ENCODE measurements at places on chromosomes 11 and 22.

DNA sequence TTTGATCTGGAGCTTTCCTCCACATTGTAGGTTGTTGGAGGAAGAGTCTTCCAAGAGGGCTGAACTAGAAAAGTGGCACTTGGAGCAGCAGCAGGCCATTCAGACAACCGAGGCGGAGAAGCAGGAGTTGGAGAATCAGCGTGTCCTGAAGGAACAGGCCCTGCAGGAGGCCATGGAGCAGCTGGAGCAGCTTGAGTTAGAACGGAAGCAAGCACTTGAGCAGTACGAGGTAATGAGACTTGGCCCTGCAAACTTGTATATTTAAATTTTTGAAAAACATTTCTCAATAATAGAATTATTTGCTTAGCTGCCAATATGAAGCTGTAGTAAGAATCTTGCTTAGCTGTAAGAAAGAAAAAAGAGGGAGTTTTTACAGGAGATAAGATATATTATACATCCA is 84.0 kb downstream of the SWAP70 start:
- DNase-seq, result no peak

DNA sequence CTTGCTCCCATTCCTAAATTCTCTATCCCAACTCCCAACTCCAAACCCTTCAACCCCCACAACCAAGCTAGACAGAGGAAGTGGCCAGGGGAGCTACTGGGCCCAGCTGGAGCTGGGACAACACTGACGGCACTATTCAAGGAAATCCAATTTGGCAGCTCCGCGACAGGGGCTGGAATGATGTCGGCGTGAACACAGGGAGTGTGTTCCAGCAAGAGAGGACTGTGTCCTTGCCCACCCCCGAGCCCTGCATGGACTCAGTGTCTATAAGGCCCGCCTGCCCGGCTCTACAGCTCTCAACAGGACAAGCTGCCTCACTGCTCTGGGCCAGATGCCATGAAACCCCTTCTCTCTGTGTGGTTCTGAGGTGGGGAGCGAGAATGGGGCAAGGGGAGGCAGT is 11.3 kb downstream of the PCSK7 start:
- no peak for DNase-seq

DNA sequence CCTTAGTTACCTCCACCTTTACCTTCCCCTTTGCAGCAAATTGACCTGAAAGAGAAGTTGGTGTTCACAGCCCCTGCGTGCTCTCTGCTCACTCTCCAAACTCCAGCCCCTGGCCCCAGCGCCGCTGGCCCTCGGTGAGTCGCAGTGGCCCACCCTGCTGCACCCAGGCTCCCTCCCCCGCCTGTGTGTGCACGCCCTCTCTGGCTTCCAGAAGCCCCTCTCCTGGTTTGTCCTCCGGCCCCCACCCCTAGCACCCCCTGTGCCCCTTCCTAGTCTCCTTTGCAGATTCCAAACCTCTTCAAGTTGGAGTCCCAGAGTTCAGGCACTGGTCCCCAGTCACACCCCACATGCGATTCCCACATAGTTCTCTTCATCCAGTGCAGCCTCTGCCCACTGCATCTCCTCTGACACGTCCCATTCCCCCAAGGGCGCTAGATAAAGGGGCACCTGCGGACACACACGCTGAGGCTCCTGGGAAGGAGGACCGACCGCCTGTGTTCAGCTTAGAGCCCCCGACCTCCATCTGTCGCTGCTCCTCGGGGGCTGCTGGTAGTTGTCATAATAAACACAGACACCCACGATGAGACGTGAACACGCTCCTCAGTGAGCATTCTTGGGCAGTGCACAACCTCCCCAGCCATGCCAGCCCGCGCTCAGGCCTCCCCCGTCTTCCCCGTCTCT is 1.5 kb upstream of the PHRF1 start:
- DNase-seq, result peak; percentile 84

- DNase-seq, result no peak
Measured at GRCh38 chr11:88100151-88100550, 75.1 kb downstream of the RAB38 start.

DNA sequence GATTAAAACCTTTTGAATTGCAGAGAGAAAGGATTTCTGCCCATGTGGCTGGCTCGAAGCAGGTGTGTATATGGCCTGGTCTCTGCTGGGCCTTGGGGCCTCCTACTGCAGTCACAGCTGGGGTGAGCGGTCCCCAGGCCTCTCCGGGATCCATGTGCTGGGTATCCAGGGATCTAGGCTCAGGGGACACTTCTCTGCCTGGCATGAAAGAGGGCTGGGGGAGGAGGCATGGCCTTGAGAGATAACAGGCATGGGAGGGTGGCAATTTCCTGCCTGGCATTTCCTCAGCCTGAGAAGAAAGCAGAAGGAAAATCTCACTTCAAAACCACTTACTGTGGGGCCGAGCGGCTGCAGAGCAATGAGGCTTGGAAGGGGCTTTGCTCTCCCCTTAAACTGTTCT is 20.3 kb upstream of the PARVG start:
- no peak for DNase-seq

- no peak for DNase-seq
Measured at GRCh38 chr11:103544874-103545273, 435.6 kb downstream of the DYNC2H1 start.

DNA sequence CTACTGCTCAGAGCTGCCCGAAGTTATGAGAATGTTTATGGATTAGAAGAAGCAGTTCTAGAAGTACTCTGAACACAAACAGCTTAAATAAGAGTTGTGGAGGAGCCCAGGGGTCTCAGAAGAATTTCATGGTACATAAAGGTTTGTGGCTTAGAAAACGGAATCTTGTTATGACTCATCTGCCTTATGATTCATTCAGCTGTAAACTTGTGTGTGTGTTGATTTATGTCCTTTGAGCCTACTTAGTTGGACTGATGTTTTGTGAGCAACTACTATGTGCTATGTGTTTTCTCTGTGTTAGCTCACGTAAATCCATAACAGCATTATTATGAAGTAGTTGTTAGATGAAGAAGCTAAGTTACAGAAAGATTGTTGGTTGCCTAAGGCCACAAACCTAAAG is 203.7 kb downstream of the PGR start:
- DNase-seq, result no peak

DNA sequence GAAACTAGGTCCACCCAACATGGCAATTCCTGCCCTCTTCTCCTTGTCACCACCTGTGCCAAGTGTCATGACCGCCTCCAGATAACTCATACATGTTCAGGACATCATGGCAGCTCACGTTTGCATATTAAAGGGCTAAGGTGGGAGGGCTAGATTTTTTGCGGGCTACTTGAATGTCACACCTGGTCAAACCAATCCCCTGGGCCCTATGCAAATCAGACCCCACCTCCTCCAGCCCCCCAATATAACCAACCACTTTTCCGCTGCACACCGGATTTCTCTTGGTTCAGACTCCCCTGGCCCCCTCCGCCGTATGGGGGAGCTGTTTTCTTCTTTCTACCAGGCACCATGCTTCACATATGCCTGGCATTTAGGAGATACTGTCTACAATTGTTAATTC is 12.6 kb downstream of the UPB1 start:
- DNase-seq, result no peak

Measured in spleen (tissue), 13 donors.